ENCODE measurements at places on chromosomes 11 and 22.

DNA sequence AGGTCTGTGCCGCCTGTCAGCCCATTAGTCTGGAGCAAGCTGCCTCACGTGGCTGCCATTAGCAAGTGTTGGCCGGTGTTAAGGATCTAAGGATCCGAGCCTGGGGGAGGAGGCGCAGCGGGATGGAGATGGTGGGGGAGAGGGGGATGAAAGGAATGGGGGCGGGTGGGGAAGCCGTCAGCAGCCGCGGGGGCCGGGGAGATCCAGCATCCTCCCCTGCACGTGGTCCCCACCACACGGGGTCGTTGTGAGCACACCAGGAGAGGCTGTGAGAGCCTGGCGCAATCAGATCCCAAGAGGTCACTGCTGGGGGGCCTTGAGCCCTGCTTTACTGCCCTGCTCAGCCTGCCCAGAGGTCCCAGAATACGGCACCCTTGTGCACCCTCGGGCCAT is 7.3 kb downstream of the CABP7 start:
- no peak for DNase-seq

DNA sequence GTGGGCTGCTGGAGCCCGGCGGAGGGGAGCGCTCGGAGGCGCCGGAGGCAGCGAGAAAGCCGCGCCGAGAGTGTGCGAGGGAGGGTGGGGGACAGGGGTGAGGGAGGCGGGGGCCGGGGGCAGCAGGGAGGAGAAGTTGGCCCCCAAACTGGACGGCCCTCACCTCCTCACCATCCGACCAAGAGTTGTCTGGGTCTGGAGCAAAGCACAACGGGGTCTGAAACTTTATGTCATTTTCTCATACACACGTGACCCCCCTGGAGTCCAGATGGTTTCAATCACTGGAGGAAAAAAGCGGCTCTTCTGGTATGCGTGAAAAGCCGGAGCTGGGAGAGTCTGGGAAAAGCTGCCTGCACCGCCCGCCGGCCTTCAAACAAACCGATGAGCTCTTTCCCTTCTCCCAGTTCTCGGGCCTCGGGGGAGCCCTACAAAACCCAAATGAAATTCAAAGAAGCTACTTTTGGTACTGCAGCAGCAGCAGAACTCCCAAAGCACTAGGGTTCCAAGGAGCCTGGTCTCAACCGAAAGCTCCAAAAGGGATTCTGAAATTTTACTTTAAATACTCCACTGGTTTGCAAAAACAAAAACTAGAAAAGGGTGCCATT is 39.7 kb upstream of the AKIP1 start:
- DNase-seq: peak; percentile 43

GRCh38 chr11:125270711-125271110 is 106.2 kb downstream of the PKNOX2 start:
- DNase-seq: no peak

GRCh38 chr22:43376765-43377547 is 33.8 kb upstream of the SCUBE1 start:
- DNase-seq: no peak

GRCh38 chr11:121961321-121961801 is 154.7 kb downstream of the BLID start:
- DNase-seq: no peak

DNA sequence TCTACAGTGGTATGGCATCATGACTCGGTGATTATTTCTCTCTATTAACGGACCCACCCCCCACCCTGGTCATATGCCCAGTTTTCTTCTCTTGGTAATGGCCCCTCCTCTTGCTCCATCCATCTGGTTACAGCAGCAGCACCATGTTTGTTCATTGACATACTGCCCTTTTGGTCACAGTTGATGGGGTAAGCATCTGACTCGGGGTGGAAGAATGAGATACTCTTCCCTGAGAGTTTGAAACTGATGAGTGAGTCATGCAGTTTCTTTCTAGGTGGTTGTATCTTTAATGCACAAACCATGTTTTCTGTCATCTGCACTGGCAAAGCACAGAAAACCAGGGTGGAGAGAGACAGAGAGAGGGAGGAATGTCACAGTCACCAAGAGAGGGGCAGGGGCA is 126.0 kb downstream of the SYN3 start:
- no peak for DNase-seq

- DNase-seq: no peak
Measured at GRCh38 chr11:77080643-77081210, 14.0 kb downstream of the CAPN5 start.

DNA sequence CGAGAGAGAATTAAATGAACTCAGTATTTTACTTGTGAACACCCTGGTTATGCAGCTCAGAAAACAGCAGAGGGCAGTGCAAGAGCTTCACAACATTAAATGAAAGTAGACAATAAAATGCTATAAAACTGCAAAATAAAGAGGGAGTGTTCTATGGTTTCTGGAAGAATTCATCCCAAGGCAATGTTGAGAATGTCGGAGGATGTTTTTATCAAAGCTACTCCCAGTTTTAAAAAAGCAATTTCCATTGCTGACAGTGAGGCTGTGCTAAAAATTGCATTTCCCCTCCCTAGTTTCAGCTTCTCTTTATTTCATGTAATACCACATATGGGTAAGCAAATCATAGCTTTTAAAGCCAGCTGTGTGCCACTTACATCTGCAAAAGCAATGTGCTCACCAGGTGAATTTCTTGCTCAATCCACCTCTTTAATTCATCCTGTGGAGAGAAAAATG is 296.8 kb downstream of the RAB38 start:
- DNase-seq: no peak

- DNase-seq: no peak
Measured at GRCh38 chr22:20586403-20586745, 79.0 kb downstream of the MED15 start.

- DNase-seq: no peak
Measured at GRCh38 chr11:115286614-115287013, 217.6 kb downstream of the CADM1 start.

DNA sequence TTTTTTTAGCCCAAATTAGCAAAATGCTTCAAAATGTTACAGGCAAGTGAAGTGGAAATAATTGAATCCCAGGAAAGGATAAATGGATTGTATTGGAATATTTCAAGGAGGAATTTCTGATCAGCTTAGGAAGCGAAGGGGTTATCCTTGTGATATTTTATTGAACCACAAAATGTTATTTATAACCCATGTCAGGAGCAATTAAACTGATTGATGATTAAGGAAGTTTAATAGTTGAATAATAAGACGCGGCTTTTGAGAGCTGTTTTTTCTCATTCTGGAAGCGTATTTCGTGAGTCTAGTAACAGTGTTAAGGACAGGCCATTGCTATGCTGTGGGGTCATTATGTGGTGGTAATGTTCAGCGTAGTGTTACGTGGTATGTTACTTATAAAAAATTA is 192.3 kb downstream of the TBC1D22A start:
- no peak for DNase-seq

- peak; percentile 41 for DNase-seq
Measured at GRCh38 chr11:33690290-33691065, 10.1 kb downstream of the C11orf91 start.

- no peak for DNase-seq
Measured at GRCh38 chr11:68327586-68328370, 15.4 kb downstream of the LRP5 start.
